ENCODE measurements at places on chromosomes 13 and 19.

DNA sequence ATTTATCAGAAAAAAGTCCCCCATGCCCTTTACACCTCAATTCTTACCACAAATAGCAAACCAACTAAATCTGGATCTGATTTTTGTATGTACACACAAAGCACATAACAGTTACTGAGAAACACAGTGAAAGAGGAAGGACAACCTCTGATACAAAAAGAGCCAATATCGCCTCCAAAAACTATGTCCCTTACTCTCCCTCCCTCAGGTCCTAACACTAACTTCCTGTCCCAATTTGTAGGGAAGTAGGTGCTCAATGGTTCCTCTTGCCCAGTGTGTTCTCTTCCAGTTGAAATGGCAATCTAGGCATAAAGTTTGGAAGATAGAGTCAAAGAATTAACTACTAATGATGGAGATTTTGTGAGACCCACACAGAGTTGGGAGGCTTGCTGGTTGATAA lies 15.8 kb upstream of the FPR3 start:
- no peak for DNase-seq

DNA sequence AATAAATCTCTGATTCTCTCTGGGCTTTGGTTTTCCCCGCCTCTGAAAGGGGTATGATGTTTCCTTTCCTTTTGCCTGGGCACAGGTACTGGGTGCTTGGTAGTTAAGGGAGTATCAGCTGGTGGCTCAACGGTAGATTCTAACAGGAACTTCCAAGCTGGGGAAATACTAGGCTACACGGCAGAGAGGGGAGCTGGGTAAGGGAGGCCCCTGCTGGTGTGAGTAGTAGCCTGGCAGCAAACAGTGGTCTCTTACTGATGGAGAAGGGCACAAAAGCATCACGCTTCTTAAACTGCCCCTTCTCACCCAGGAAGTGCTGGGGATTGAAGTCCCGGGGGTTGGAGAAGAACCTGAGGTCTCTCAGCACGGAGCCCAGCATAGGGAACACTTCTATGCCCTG lies 26.9 kb upstream of the CYP2A7 start:
- no peak for DNase-seq

- DNase-seq: no peak
Measured at GRCh38 chr19:5971714-5972354, 6.1 kb downstream of the RANBP3 start.

DNA sequence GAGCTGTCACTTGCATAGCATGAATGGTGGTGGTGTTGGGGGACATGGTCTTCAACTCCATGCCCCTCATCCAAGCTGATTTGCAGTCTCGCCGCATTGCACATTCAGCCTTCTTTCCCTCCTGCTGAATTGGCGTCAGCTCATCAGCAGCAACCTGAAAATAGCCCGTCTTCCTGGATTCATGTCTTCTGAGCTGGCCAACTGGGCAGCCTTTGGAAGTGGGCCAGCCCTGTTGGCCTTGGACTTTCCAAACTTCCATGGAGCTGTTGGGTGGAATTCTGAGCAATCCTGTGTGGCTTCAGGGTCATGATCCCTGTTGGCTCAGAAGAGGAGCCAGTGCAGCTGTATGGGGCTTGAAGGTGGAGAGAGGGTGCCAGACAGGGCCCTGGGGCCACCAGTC lies 68.8 kb downstream of the ZNF536 start:
- no peak for DNase-seq

DNA sequence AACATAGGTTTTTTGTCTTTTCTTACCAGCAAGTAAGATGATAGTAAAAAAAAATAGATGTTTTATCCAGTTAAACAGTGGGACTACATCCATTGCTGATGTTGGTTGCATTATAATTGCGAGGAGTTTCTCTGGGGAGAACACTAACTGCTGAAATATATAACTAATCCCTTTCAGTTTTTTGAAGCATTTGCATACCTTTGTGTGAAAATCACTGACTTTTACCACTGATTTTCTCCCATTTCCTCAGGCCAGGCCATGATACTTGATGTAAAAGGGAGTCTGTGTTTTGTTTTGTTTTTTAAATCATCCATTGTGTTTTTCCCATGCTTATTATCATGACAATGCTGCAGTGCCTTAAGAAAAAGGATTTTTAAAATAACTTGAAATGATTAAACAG lies 699.5 kb downstream of the PCDH9 start:
- DNase-seq: no peak

- DNase-seq: peak; percentile 30
Measured at GRCh38 chr19:15108145-15108844, 1.1 kb downstream of the SYDE1 start.

DNA sequence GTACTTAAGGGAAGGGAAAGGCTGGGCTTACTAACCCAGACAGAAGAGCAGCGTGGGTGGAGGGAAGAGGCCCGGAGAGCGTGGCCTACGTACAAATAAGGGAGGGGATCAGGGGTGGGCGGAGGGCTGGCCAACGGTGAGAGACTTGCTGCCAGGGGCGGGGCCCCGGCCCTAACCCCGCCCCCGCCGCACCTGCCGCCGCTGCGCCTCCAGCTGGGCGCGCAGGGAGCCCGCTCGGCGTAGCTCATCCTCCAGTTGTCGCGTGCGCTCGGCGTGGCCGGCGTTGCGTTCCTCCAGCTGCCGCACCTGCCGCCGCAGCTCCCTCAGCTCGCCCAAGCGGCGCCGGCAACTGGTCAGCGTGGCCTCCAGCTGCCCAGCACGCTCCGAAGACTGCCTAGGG lies 5.7 kb downstream of the HOOK2 start:
- DNase-seq: no peak

GRCh38 chr13:113671066-113672001 lies 4.3 kb downstream of the GRK1 start:
- no peak for DNase-seq

GRCh38 chr19:57812226-57812625 lies 2.5 kb downstream of the ZNF552 start:
- no peak for DNase-seq

DNA sequence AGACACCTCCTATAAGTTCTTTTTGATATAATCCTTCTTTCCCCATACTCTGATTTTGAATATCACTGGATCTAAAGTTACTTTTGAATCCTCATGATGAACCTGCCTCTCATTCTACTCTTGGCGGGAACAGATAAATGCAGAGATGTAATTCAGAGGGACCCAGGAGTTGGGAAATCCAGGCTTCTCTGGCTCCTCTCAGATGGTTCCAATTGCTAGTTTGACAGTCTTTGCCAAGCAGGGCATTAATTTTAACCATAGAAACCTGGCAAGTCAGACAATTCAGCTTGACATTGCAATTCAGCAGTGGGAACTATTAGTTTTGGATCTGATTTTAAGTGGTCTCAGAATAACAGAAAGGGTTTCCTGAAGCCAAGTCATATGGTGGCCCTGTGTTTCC lies 67.3 kb upstream of the KLF12 start:
- no peak for DNase-seq

DNA sequence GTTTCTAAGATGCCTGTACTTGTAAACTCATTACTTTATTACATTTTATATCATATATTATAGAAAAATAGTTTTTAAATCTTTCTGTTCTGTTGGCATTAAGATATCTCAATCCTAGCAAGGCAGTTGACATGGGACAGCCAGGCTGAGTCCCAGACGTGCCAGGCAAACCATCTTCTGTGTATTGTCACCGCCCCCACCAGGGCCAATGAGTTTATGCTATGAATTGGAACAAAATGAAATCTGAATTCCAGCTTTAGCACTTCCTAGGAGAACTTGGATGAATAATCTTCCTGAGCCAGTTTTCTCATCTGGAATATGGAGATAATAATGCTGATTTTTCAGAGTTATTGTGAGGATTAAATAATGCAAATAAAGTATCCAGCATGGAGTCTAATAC lies 79.9 kb upstream of the GSX1 start:
- peak; percentile 5 for DNase-seq

- DNase-seq: no peak
Measured at GRCh38 chr13:30735872-30736175, 481 bp downstream of the ALOX5AP start.

DNA sequence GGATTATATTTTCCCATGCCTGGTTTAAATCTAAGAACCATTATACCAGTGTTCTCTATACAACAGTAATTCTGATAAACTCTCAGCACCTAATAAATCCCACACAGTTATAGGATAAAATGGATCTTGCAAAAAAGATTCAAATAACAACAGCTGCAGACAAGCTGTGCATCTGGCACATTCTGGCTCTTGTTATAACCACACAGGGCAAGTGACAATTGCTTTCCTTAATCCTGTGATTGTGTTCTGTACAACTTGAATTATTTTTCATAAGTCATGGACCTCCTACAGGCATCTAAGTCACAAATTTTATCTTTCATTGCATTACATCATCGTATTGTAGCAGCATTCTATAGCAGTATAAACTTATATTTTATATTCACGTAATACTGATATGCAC lies 948.3 kb downstream of the SLITRK1 start:
- peak; percentile 7 for DNase-seq

DNA sequence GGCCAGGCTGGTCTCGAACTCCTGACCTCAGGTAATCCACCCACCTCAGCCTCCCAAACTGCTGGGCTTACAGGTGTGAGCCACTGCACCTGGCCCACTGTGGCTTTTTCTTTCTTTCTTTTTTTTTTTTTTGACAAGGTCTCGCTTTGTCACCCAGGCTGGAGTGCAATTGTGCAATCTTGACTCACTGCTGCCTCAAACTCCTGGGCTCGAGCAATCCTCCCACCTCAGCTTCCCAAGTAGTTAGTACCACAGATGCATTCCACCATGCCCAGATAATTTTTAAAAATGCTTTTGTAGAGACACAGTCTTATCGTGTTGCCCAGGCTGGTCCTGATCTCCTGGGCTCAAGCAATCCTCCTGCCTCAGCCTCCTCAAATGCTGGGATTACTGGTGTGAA lies 12.1 kb upstream of the FCGBP start:
- no peak for DNase-seq

GRCh38 chr13:39349391-39349960 lies 253.5 kb downstream of the LHFPL6 start:
- no peak for DNase-seq

- DNase-seq: no peak
Measured at GRCh38 chr19:53521373-53522202, 16.4 kb upstream of the ZNF331 start.

DNA sequence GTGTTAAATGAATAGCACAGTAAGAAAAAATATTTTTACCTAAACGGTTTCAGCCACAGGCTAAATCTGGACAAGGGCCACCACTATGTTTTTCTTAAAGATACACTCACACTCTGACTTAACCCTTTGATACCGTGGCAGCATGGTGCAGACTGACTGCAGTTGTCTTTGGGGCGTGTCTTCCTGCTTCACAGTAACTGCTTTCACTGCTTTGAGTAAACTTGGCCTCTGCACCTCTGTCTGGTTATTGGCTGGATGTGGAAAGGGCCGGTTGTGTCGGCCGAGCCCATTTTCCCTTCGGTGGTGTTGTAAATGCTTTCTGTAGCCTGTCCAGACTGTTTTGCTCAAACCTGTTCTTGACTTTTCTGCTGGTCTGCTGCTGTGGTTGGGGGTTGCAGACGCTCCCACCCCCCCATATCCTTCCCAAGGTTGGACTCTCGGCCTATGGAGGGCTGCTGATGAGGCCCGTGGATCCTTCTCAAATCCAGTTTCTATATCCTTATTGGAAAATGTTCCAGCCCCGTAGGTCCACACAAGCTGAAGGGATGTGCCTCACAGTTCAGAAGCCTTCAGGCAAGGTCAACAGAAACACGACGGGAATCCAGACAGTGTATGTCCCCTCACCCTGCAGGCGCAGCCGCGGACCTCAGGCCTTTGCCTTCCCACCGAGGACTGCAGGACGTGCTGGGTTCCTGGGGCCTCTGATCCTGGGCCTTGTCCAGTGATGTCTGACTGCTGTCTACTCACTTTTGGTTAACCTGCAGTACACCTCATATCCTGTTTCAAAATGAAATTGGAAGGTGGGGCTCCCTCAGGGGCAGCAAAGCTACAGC lies 90.2 kb upstream of the RNF113B start:
- DNase-seq: no peak

DNA sequence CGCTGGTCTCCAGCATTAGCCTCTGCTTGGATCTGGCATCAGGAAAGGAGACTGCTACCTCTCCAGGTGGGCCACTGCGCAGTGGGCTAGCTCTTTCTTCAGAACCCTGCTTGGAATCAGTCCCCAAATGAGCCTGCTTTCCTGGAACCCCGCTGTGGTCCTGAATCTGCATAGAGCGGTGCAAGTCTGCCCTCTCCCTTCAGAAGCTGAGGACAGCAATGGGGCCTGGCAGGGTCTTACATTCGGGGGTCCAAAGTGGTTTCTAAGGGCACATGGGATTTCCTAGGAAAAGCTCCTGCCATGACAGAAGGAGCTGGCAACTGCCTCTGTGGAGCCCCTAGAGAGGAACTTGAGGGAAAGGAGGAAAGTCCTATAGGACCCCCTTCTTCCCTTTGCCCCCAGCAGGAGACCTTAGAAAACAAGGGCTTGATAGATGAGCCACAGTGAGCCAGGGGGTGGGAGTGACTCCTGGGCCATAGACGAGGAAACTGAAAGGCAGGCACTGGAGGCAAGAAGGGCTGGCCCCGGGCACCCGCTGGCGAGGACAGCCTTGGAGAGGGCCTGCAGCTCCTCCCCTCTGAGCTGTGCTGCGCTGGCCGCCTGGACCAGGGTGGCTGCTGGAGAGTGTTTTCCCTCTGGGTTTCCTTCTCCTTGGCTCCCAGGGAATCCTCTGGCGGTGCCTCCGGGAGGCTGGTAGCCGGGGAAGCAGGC lies 1.4 kb upstream of the VSTM2B start:
- no peak for DNase-seq

DNA sequence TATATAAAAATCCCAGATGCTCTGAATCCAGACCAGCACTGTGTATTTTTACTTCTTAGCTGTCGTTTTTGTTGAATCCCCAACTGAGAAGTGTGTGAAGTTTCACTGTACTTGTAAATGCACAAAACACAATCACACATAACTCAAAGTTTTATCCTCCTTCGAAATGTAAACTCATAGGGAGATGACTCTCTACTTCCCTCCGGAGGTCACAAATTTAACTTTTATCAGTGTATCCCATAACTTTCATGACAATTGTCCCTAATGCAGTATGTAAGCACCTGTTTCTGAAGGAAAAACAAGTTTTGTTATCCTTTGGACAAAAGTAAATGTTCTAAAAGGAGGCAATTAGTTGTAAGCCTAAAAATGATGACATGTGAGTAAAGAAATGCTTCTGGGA lies 665.0 kb upstream of the SLITRK6 start:
- no peak for DNase-seq

GRCh38 chr19:53792721-53793433 lies 31.2 kb downstream of the NLRP12 start:
- peak; percentile 83 for DNase-seq

- DNase-seq: no peak
Measured at GRCh38 chr13:65894049-65894448, 1336.1 kb downstream of the PCDH9 start.

GRCh38 chr19:47756953-47757608 lies 11.7 kb downstream of the NOP53 start:
- DNase-seq: no peak

DNA sequence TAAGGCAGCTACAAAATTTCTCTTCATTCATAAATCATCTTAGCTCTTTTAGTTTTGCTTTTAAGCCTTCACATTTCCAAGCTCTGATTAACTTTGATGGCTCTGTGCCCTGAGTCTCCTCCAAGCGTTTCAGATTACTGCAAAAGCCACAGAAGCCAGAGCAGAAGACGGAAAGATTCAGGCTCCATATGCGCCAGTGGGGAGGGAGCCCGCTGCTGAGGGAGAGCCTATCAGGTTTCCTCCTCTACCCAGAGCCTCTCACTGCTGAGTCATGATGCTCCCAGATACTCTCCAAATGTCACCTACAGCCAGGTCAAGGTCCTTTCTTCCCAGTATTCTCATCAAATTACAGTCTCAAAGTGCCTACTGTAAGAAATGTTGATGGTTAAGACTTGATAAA lies 193.6 kb downstream of the RAP2A start:
- DNase-seq: peak; percentile 94

GRCh38 chr13:29674532-29674931 lies 79.0 kb upstream of the SLC7A1 start:
- DNase-seq: peak; percentile 69
